ENCODE measurements at places on chromosomes 5 and 9.

GRCh38 chr5:66795682-66796081 lies 199.5 kb downstream of the MAST4 start:
- DNase-seq = no peak

DNA sequence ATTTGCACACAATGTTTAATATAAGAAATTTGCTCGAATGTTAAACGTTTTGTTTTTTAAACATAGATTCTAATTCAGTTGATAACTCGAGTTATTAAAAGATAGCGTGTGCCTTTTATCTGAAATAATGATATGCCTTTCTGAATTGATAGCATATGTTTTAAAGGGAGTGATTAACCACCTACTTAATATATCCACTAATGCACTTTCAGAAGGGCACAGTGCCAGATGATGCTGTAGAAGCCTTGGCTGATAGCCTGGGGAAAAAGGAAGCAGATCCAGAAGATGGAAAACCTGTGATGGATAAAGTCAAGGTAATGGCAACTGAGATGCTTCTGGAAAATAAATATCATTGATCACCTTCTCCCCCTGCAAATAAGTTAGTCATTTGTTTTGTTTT lies 53.9 kb downstream of the ERAP1 start:
- no peak for DNase-seq

DNA sequence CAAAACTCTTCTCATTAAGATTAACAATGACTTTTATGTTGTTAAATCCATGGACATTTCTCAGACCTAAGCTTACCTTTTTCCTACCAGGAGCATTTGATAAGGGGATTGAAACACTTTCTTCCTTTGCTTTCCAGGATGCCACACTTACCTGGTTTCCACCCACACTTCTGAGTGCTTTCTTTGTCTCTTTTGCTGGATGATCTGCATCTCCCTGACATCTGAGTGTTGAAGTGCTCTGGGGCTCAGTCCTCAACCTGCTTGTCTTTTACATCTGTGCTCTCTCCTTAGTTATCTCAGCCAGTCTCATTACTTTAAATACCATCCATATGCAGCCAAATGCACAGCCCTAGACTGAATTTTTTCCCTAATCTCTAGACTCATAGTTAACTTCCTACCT lies 22.9 kb upstream of the GRIA1 start:
- no peak for DNase-seq

GRCh38 chr9:115922444-115922843 lies 231.1 kb upstream of the PAPPA start:
- no peak for DNase-seq

GRCh38 chr5:52802974-52803336 lies 15.2 kb downstream of the ITGA1 start:
- no peak for DNase-seq

GRCh38 chr9:85172001-85172978 lies 502.8 kb downstream of the NTRK2 start:
- DNase-seq = no peak

- no peak for DNase-seq
Measured at GRCh38 chr9:110337727-110338126, at the start of gene TXNDC8. TSS of gene TXNDC8 (minus strand) at chr9:110337863.

GRCh38 chr9:125513303-125513667 lies 193.7 kb downstream of the MAPKAP1 start:
- no peak for DNase-seq

DNA sequence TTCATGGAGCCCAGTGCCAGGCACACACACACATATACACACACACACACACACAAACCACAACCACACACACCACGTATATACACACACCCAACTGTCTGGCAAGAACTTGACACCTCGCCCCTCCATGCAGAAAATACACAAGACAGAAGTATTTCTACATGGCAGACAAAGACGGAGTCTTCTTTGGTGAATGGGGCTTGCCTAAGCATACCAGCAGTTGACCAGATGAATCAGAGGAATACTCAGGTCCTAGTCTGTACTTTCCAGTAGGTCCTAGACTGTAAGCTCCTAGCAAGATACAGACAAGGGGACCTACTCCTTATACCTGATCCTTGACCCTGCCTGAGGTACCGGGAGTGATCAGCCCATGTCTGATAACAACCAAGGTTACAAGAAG lies 60.1 kb downstream of the SIL1 start:
- no peak for DNase-seq

DNA sequence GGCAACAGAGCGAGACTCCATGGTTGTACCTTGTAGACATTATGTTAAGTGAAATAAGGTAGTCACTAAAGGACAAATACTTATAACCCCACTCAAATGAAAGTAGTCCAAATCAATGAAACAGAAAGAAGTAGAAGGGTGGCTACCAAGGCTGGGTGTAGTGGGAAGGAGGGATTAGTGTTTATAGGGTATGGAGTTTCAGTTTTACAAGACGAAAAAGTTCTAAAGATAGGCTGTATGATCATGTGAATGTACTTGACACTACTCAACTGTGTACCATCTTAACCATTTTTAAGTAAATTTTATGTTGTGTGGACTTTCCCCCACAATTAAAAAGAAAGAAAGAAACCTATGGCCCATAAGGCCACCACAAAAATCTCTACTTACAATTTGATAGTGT lies 32.2 kb downstream of the ALDH7A1 start:
- DNase-seq = peak; percentile 33

GRCh38 chr5:54063817-54064216 lies 246.6 kb downstream of the ARL15 start:
- DNase-seq = no peak

- DNase-seq = peak; percentile 55
Measured at GRCh38 chr5:151686674-151687407, at the start of gene SPARC. TSS of gene SPARC (minus strand) at chr5:151686915. CDS start at chr5:151676188, 10,727 bp downstream.

DNA sequence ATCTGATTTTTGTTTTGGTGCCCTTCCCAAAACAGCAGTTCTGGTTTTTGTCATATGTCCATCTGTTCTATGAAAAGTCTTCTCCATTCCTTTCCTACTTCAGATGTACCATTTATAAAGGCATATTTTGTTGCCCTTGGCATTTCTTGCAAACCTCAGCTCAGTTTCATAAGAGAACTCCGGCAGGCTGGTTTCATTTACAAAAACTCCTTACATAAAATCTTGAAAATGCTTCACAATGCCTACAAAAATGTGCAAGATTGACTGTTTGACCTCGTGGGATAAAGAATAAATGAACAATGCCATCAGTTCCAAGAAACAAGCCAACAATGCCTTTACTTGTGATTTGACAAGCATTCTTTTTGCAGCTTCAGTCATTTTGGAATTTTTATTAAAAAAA lies 39.1 kb upstream of the CTNNAL1 start:
- DNase-seq = no peak

- DNase-seq = no peak
Measured at GRCh38 chr5:138998521-138998920, 123.4 kb upstream of the LRRTM2 start.

GRCh38 chr5:152125661-152126205 lies 201.1 kb upstream of the GLRA1 start:
- no peak for DNase-seq

DNA sequence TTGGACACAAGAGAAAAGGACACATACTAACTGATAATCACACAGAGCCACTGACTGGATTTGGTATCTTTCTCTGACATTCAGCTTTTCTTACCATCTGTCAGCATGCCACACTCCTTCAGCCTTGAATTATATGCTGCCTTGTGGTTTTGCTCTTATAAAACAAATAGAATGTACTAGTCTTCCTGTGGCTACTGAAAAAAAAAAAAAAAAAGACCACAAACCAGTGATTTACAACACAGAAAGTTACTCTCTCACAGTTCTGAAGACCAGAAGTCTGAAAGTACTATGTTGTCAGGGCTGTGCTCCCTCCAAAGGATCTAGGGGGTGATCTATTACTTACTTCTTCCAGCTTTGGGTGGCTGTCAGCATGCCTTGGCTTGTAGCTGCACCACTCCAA lies 82.3 kb downstream of the THBS4 start:
- no peak for DNase-seq

- DNase-seq = no peak
Measured at GRCh38 chr5:131361677-131362315, 97.9 kb downstream of the CDC42SE2 start.

DNA sequence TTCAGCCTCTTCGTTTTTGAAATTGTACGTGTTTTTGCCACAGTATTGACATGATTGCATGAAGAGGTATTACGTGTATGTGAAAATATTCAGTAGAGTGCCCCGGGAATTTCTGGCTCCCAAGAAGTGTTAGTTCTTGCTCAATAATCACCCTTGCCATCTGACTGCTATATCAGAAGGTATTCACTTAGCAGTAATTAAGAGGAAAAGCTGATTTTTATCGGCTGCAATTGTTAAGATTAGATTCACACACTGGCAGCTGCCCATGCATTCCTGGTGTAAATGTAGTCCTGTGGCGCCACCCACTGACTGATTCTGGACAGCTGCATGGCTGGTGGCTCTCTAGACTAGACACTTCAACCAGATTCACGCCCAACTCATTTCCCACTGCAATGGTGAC lies 440.1 kb upstream of the ADAMTS16 start:
- no peak for DNase-seq

DNA sequence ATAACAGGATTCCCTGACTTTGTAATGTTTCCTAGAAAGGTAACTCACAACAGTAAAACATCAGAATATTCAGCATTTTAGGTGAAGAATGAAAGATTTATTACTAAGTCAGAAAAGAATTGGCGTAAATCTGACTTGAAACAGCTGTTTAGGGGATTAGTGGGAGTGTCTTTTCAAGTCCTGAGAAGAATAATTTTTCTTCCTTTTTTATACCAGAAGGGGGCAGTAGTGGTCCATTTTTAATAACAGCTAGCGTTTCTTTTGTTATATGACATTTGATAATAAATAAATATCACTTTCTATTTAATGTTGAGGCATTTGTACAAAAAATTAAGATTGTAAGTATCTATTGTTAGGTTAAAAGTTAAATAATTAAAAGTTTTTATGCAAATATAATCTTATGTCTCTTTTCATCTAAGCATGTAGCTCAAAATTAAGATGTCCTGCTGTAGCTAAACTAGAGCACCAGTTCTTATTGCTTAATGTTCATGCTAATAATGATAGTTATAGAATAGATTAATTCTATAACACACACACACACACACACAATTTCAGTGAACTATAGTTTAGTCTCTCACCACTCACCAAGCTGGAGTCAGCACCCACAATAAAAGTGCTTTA lies 258.7 kb upstream of the ARRDC3 start:
- peak; percentile 3 for DNase-seq

- peak; percentile 72 for DNase-seq
Measured at GRCh38 chr5:177309351-177310191, 2.1 kb downstream of the MXD3 start.

DNA sequence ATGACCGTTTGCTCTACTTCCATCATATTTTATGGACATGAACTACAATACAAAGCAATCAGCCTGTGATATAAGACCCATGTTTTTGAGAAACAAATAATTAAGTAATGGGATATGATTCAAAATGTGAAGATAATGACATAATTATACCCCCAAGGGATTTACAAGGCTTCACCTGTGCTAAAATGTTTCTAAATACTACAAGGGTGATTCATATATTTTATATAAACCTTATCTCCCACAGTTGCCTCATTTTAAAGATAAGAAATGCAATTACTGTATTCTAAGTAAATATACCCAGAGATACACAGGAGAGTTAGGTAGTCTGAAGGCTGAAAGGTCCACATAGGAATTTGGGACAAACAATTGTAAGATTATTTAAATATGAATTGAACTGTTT lies 662.0 kb upstream of the CHD1 start:
- DNase-seq = no peak

DNA sequence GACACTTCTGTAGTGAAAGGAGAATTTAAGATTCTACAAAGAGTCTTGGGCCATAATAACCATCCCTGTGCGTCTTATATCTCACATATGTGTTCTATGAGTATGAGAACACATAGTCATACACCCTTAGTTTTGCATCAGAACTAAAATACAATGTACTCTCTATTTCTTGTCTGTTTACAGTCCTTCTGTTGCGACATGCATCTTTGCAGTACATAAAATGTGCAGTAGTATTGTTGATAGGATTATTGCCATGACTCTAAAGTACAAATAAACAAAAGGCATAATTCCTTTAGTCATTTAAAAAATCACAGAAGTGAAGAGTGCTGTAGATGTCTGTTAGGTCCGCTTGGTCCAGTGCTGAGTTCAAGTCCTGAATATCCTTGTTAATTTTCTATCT lies 201.9 kb downstream of the NR3C1 start:
- no peak for DNase-seq

DNA sequence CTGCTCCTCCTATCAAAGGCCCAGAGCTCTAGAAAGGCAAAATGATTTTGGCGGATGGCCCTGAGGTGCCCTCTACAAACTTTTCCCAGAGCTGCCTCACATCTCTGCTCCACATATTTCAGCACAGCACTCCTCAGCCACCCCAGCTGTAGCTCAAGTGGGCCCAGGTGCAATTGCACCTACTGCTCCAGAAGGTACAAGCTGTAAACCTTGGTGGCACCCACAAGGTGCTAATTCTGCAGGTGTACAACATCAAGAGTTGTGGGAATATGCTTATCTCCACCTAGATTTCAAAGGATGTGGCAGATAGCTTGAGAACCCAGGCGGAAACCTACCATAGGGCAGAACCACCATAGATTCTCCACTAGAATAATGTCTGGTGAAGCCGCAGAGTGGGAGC lies 432.2 kb downstream of the TMEM232 start:
- DNase-seq = no peak

DNA sequence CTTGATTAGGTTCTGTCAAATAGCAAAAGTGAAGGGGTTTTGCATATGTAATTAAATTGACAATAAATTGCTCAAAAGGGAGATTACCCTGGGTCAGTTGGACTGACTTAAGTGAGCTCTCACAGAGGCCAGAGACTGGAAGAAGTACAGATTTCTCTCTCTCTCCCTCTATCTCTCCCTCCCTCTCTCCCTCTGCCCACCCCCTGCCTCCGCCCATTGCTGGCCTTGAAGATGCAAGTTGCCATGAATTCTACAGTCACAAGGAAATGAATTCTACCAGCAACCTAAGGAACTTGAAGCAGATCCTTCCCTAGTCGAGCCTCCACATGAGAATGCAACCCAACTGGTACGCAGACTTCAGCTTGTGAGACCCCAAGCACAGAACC lies 119.2 kb downstream of the LPAR1 start:
- DNase-seq = no peak

GRCh38 chr5:147821766-147822165 lies 9.7 kb downstream of the SPINK1 start:
- no peak for DNase-seq

GRCh38 chr9:19033015-19033414 lies at the start of gene SAXO1:
TSS of gene SAXO1 (minus strand) at chr9:19033209. CDS start at chr9:19032908, 301 bp downstream.
- no peak for DNase-seq

DNA sequence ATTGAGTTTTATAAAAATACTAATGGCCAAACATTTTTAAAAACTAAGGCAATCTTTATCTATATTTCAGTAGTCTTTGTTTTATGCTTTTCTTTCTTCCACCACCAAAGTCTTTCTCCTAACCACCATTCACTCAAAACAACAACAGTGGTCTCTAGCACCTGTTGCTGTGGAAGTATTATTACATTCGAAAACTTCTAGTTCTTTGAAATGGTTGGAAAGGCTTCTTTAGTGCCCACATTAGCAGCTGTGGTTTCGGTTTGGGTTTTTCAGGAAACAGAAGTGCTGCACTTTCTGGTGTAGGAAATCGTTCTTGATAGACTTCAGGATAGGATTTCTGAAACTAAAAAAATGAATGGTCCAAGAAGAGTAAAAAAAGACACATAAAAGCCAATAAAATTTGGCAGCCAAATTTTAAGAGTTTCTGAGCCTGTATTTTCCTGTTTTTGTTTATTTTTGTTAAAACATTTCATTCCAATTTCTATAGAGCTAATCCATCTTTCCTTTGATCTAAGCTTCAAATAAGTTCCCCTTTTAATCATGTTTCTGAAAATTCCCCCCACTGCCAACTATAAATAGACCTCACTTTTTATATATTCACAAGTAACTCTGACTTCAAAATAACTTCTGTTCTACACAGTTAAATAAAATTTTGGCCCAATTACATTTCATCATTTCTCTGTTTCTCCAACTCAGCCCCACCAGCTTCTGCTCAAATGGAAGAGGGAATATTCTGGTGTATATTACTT lies 102.2 kb downstream of the DEPDC1B start:
- DNase-seq = peak; percentile 30
